ENCODE measurements at places on chromosomes 6 and 20.

DNA sequence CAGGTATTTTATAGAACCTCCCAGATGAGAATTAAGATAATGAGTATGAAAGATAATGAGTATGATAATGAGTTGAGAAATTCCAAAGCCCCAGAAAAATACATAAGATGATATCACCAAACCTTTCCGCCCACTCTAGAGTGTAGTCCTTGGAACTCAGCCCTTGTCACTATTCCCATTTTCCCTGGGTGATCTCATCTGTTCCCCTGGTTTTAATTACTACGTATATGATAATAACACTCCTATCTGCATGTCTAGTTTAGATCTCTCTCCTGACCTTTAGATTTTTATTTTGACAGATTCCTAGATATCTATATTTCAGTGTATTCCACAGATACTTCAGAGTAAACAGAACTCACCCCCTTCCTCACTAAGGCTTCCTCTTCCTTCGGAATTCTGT is 51.0 kb upstream of the ASIP start:
- DNase-seq, result no peak

DNA sequence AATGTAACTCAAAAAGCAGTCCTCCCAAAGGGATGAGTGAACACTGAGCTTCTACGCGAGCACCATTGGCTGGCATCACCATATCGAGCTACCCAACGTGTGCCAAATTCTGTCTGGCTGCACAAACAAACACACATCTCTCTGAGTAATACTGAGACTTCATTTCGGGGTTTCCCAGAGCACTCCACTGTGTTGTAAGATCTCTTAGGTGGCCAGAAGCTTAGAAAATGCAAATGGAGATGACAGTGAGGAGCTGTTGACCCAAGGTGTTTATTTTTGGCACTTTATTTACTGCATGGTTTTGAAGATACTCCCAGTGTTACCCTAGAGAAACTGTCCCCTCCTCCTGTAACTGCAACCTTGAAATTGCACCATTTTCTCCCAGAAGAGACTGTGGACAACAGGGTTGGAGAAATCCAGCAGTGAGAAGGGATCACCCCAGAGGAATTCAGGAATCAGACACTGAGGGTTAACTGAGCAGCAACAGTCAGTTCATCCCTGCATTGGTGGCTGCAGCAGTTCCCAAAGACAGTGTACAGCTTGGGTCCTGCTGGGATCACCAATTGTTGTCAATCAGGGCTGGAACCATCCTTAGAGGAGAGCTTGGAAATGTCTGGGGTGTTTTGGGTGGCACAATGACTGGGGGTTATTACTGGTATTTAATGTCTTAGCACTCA is 1.0 kb upstream of the RIPOR2 start:
- DNase-seq, result no peak

DNA sequence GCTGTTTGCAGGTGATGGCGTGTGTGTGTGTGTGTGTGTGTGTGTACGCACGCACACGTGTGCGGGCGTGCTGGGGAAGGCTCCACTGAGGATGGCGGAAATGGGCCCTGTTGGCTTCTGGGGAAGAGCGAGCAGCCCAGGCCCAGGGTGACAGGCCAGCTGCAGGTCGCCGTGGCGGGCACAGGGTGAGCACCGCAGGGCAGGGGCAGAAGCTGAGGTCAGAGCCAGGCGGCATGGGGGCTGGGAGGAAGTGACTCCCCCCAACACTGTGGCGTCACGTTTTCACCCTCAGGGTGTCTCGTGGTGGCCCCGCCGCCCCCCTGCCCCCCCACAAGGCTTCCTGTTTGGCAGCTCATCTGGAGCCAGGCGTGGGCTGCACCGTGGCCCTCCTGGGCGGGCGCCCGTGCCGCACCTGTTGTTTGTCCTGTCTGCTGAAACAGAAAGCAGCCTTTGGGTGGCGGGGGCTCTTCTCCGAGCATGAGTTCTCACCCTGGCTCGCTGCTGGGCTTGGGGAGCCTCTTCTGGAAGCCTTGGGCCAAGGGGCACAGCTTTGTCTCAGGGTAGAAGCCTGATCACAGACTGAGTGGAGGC is 7.1 kb downstream of the RBM38 start:
- DNase-seq, result no peak

DNA sequence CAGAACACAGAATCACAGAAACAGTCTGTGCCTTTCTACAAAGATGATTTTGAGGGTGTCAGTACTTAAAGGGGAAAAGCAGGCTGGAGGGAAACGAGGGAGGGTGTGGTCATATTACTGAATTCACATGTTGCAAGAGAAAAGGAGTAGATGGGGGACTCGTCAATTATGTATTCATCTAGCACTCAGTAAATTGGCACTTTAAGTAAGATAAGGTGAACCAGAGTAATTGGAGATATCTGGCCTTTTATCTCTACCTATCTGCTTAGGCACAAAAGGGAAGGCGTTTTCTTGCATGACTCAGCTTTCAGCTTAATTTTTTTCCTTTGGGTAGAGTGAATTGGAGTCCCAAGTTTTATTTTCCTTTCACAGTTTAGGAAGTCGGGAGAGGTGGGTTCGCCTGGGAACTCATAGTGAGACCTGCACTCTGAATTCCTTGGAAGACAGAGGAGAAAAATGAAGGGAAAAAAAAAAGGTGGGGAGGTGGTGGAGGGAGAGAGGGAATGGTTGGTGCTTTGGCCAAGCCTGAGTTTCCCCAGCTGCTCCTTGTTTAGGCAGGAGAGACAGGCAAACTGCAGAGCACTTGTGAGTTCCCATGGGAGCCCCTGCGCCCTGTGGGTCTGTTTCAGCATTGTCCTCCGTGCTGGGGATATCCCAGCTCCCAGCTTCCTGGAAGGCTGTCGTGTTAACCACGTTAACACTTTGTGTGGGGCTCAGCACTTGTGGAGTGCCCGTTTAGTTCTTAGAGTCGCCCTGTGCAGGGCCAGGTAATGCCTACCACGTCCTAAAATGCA is 19.7 kb upstream of the GTSF1L start:
- DNase-seq, result no peak

- no peak for DNase-seq
Observed at GRCh38 chr6:87102151-87102621, 7.3 kb upstream of the CGA start.

GRCh38 chr6:156780102-156780641 is 3.0 kb downstream of the ARID1B start:
- DNase-seq, result peak; percentile 89

DNA sequence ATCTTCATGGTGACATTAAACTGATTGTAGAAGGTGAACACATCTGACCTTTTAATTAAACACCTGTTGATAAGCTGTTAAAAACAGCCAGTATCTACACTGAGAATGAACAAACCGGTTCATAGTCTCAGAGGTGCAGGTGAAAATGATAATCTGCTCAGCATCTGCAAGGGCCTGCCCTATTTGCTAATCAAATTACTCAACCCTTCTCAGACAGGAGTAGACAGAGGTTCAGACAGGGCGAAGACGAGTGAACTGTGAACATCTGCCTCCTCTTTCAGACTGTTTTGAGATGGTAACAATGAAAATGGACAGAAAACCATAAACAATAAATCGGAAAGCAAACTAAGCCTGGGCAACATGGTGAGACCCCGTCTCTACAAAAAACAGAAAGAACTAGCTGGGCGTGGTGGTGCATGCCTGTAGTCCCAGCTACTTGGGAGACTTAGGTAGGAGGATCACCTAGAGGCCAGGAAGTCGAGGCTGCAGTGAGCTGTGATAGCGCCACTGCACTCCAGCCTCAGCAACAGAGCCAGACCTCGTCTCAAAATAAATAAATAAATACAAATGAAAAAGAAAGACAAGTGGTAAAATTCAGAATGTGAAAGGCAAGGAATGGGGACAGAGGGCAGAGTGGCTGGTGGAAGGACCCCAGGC is 55.9 kb downstream of the NINL start:
- no peak for DNase-seq

- no peak for DNase-seq
Observed at GRCh38 chr20:62782893-62783278, 13.4 kb upstream of the MRGBP start.

DNA sequence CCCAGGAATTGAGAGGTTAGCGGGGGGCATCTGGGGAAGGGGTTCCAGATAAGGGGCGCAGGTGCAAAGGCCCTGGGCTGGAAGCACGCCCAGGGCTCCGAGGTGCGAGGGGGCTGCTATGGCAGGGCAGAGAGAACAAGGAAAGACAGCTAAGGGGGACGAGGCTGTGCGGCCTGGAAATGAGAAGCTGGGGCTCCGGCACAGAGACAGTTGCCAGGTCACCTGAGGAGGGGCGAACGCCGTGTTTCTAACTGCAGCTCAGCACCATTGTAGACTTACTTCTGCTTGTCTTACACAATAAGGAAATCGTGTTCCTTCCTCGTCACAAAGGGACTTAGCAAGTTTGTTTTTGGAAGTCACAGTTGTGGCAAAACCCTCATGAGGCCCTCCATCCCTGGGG is 68.9 kb upstream of the TBXT start:
- DNase-seq, result no peak

- DNase-seq, result no peak
Observed at GRCh38 chr6:157877573-157878438, 54.8 kb downstream of the SNX9 start.

- DNase-seq, result peak; percentile 19
Observed at GRCh38 chr6:89186762-89187161, 30.4 kb downstream of the GABRR1 start.

DNA sequence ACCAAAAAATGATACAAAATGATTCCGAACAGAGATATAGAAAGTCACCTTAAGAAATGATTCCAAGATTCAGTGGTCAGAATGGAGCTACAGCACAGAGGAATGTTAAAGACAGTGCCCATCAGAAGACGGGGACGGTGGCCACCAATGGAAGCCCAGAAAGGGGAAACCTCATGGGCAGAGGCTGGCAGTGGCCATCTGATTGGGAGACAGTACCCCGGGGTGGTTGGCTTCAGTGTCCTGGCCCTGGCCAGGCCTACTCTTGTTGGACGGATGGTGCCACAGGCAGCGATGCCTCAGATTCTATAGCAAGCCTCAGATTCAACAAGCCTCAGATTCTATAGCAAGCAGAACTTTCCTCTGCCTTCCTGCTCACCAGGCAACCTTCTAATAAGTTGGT is 16.6 kb upstream of the PI16 start:
- no peak for DNase-seq

DNA sequence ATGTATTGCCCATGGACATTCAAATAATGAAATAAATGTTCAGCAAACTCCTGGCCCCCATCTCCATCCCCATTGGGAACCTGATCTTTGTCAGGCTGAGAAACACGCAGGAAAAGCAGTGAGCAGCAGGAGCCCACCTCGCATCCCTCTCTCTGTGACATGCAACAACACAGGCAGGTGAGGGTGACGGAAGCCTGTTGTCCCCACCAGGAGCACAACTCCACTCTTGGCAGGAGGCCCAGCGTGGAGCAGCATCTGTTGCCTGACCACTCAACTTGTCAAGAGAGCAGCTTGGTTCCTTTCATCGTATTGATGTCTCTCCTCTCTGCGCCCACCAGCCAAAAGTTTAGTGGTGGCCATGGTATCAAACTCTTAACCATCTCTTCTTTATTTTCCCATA is 586.9 kb upstream of the ARID1B start:
- no peak for DNase-seq

DNA sequence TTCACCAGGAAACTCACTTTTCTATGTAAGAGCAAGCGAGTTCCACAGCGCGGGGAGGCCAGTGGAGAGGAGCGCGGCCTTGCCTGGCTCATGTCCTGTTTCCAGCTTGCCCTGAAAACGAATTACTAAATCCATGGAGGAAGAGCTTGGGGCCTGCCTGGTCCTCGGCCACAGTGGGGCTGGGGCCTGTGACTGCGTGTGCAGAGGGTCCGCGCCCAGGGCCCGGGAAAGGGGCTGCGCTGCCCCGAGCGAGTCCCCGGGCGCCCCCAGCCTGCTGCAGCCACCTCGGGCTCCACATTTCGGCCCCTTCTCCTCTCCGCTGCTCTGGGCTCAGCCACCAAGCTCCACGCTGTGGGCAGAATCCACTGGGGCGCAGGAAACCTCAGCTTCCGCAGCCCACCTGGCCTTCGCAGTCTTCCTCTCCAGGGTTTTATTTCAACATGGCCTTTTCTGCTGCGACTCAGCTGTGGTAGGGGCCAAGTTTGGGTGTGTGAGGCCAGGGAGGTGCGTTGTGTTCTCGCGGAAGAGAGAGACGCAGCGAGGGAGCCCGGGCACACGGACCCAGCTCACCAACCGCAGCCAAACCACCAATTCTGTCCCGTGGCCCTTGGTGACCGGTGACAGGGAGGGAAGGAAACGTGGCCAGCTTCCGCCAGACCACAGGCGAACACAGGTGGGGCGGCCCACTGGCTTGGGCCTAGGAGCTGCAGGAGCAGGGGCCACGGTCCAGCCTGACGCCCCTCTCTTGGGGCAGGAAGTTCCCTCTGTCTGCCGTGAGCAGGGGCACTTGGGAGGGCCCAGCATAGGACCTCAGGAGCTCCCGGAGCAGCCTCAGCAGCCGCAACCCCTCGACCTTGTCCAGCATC is 211.4 kb downstream of the ERMARD start:
- DNase-seq, result no peak

GRCh38 chr6:143232849-143233248 is 172.2 kb downstream of the AIG1 start:
- peak; percentile 46 for DNase-seq

- no peak for DNase-seq
Observed at GRCh38 chr20:25586877-25587276, 1.5 kb upstream of the NINL start.

- DNase-seq, result no peak
Observed at GRCh38 chr20:48698507-48699267, 129.1 kb downstream of the PREX1 start.

- no peak for DNase-seq
Observed at GRCh38 chr6:166687879-166688205, 60.8 kb upstream of the RPS6KA2 start.

DNA sequence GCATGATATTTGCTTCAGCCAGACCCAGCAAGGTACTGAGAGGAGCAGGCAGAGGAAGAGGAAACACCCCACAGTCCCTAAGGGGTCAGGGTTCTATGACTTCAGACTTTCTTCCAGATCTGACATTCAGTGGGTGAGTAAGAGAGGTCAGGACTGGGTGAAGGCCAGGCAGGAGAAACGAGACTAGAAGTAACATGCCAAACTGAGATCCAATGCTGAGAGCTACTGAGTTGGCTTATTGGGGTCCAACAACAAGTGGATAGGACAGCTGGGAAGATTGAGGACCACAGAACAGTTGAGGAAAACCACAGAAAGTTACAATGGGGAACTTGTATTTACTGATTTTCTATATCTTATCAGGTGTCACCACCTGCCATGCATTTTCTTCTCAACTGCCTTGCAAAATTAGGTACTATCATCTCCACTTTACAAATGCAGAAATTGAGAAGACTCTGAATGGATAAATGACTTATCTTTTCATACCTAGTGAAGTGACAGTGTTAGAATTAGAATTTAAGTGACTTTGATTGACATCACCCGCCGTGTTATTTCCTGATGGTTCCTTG is 43.8 kb upstream of the HIVEP1 start:
- no peak for DNase-seq

DNA sequence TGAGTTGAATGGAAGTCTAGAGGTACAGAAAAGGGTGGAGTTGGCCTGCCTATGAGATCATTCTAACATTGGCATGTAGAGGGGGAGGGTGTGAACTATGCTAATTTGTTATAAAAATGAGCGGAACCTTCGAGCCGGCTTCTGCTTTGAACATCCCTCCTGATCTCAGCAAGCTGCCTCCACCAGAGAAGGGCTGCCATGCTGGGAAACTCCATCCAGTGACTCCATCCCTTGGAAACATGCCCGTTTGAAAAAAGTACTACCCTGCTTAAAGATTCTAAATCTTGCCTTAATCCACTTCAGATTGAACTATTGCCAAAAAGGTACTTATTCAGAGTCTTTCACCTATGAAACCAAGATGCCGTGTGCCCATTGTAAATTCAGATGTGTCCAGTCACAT is 43.6 kb upstream of the TMEM170B start:
- DNase-seq, result no peak

All from myocyte (in vitro differentiated cells).